ENCODE measurements at places on chromosomes 5 and 9.

- no peak for DNase-seq
These were observed 24.7 kb downstream of the DNAH5 start for GRCh38 chr5:13919786-13920185.

GRCh38 chr5:58961631-58962280 lies 378.9 kb downstream of the RAB3C start:
- no peak for DNase-seq

- no peak for DNase-seq
These were observed 488.4 kb downstream of the ENC1 start for GRCh38 chr5:74152136-74152535.

DNA sequence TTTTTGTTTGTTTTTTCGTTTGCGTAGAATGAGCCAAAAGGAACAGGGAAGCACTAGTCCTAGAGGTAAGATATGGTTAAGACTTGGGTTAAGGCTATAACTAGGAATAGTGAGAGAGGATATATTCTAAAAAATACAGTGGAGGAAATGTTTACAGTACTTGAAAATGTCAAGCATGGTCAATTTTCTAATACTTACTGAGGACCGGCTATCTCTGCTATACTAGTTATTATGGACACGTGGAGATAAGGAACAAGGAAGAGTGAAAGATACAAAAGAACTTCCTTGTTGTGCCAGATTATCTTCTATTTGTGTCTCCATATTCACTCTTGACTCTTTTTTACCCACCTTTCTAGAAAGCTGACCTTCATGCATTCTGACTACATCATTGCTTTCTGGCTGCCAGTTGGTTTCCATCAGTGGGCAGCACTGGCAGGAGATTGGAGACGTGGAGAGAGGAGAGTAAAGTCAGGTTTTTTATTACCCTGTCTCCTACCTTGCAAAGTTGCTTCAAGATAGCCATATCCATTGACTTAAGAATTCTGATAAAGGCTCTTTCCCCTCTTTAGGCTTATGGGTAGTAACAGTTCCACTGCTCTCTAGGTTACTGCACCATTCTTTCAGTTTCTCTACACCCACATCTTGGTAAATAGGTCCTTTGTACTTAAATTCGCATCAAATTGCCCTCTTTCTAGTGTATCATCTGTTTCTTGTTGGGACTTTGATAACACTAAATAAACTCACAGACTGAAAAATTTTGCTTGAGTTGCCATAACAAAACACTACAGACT lies 9.0 kb upstream of the RFX3 start:
- DNase-seq: no peak

DNA sequence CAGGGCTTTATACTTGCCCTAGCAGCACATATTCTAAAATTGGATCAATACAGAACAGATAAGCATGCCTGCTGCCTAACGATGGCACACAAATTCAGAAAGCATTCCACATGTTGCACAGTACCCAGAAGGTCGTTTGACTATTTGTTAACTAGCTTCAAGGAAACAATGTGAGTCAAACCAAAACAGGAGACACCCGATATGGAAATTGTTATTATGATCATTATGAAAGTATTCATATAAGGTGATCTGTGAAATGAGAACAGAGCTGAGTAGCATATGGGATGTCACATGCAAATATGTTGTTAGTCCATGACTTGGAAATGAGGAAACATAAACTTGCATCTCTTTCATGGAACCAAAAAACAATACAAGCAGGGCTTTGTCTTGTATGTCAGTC lies 56.3 kb upstream of the BICD2 start:
- no peak for DNase-seq

DNA sequence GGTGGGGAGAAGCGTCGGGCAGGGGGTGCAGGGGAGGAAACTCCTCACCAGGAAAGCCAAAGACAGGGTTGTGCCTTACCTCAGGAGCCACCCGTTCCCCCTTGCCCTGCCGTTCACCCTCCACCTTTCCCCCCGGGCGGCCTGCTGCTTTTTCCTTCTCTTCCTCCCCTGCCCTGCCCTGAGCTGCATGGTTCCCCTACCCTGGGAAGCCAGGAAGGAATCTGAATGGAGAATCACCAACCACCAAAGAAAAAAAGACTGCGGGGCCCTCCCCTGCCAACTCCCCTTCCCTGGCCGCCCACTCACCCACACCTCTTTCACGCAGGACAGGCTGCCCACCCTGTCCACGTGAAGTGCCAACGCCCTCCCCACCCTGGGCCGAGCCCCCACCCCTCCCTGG lies 820 bp upstream of the NFX1 start:
- peak; percentile 34 for DNase-seq

DNA sequence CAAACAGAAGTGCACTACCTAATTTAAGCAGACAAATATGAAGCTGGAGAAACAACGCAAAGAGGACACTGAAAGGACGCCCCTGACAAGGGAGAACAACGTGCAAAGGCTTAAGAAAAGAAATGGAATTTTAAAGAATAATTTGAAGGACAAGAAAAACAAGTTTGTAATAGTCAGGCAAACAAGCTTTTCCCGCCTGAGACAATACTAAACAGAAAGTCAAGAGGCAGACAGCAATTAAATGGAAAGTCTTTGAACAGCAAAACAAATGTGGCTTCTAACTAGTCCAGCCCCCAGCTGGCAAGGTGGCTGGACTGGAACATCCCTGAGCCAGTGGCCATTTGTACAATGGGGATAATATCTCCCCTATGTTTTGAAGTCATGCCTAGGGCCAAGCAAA lies 63.3 kb downstream of the SIL1 start:
- DNase-seq: no peak

GRCh38 chr5:115379622-115380344 lies 83.3 kb upstream of the CCDC112 start:
- peak; percentile 64 for DNase-seq

DNA sequence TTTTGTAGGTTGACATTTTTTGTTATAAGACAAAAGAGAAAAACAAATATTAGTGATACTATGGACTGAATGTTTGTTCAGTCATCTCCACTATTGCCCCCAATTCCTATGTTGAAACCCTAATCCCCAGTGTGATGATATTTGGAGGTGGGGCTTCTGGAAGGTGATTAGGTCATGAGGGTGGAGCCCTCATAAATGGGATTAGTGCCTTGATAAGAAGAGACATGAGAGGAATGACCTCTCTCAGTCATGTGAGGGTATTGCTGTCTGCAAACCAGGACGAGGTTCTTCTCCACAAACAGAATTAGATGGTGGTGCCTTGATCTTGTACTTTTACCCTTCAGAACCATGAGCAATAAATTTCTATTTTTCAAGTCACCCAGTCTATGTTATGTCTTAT lies 34.5 kb upstream of the KLF9 start:
- DNase-seq: no peak

DNA sequence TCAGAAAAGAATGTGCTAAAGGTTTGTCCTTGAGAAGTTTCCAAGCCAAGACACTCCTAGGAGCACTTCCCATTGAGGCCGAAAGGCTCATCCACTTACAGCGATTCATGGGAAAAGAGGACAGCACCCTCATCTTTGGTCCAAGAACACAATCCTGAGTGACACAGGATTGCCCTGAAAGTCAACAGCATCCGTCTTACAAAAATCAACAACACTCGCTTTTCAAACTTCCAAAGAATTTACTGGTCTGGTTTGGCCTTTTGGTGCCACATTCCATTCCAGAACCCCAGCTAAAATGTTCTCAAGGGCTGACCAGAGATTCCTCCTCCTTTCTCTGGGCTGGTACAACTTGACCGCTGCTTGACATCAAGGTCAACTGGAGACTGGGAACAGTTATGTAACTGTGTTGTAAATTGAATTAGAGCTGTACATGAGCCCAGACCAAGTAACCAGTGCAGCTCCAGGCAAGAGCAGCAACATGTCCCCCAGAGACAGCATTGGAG lies 415.8 kb upstream of the PIK3R1 start:
- peak; percentile 39 for DNase-seq

- DNase-seq: no peak
These were observed 598 bp downstream of the PCDHA2 start for GRCh38 chr5:140795259-140795641.

Data from fibroblast of lung (primary cell).